Heart right ventricle (tissue), 16 donors: ENCODE measurements at places on chromosomes 7 and 10. TPM values are rescaled to one million over a fixed set of nuclear protein-coding genes. Genes with fewer than 3 reads are reported as not detected.

Gene ADCY1
- 4.3 TPM for total RNA-seq

Gene LIPN
- total RNA-seq = 0.46 TPM

Gene PTEN
- 67.0 TPM for total RNA-seq

GRCh38 chr10:132372516-132373095, 24.4 kb upstream of the PWWP2B start:
- H3K27ac ChIP-seq = no peak overlapping the region
- H3K36me3 ChIP-seq = no peaks in the 10 kb centered on the region
- H3K4me3 ChIP-seq = no peak overlapping the region

GRCh38 chr10:72605122-72605521, 20.8 kb downstream of the MICU1 start:
- H3K4me1 ChIP-seq = no peaks in the 10 kb centered on the region
- no peaks in the 10 kb centered on the region for H3K36me3 ChIP-seq
- H3K27ac ChIP-seq = no peak overlapping the region
- DNase-seq = no peak
- no peak overlapping the region for H3K4me3 ChIP-seq
- no peaks in the 10 kb centered on the region for H3K27me3 ChIP-seq

DNA sequence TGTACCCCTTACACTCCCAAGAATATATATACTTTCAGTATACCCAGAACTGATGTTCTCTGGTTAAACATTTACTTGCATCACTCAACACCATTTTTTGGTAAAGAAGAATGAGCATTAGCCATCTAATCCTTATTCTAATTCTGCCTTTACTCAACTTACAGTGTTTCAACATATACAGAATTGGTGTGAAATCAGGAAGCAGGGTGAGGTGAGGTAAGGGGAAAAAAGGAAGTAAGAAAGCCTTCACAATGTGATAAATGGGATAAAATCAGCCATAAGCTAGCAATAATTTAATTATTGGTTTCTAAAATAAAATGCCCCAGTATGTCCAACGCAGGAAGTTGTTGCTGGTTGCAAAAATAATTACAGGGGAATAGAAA, 605.4 kb downstream of the KCNMA1 start:
- peaks cover 18% of the 10 kb centered on the region for H3K27me3 ChIP-seq
- H3K4me1 ChIP-seq = no peaks in the 10 kb centered on the region
- no peak for DNase-seq
- no peak overlapping the region for H3K27ac ChIP-seq

DNA sequence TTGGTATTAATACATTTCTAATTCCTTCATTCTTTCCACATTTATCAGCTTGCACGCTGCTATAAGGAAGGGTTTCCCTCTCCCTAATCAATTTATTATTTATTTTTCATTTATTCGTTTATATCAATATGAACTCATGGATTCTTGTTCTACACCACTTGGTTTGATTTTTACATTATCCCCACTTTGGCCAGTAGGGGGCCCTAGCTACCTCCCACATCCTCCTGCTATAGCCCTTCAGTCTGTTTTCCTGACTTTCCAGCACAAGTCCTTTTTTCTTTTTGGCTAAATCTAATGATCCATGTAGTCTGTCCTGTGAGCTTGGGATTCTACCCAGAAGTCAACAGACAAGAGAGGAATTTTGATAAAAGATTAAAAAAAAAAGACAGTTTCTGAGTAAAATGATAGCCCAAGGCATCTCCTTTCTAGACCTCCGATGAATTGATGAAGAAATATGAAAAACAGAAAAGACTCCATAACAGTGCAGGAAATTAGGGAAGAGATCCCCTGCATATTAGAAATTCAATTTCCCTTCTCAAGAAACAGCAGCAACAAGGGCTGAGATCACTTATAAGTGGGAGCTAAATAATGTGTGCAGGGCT, 47.7 kb downstream of the LYZL2 start:
- DNase-seq = peak; percentile 28
- no peaks in the 10 kb centered on the region for H3K36me3 ChIP-seq
- H3K27ac ChIP-seq = no peak overlapping the region
- H3K4me1 ChIP-seq = peaks cover 25% of the 10 kb centered on the region

GRCh38 chr10:16182144-16182543, 254.7 kb upstream of the PTER start:
- H3K27me3 ChIP-seq = no peaks in the 10 kb centered on the region
- DNase-seq = no peak
- no peak overlapping the region for H3K4me3 ChIP-seq
- no peaks in the 10 kb centered on the region for H3K4me1 ChIP-seq

DNA sequence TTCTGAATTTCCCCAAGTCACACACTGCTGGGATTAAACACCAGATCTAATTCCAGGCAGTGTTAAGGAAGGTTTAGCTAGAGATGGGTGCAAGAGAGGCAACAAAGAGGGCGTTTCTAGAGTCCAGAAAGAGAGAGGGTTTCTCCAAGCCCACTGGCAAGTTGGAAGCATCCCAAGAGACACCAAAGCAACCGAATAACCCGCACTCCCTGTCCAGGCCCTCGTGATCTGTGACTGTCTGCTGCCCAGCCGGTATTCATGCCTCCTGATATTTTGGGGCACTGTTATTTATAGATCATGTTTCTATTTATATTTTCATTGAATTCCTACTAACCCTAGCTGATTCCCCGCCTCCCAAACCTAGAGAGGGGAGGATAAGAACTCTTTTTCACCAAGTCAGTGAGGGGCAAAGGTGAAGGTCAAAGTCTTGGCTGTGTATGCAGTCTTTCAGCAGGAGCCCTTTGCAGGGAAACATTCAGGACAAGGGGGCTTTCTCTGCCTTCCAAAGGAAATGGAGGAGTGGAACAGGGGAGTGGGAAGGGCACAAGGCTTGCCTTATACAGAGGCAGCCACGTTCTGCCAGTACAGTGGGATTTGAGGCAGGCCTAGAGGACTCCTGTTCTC, 103.6 kb downstream of the SH3PXD2A start:
- no peaks in the 10 kb centered on the region for H3K27me3 ChIP-seq
- no peak for DNase-seq
- H3K27ac ChIP-seq = peak overlapping the region; percentile 86
- no peaks in the 10 kb centered on the region for H3K36me3 ChIP-seq
- no peaks in the 10 kb centered on the region for H3K4me1 ChIP-seq

DNA sequence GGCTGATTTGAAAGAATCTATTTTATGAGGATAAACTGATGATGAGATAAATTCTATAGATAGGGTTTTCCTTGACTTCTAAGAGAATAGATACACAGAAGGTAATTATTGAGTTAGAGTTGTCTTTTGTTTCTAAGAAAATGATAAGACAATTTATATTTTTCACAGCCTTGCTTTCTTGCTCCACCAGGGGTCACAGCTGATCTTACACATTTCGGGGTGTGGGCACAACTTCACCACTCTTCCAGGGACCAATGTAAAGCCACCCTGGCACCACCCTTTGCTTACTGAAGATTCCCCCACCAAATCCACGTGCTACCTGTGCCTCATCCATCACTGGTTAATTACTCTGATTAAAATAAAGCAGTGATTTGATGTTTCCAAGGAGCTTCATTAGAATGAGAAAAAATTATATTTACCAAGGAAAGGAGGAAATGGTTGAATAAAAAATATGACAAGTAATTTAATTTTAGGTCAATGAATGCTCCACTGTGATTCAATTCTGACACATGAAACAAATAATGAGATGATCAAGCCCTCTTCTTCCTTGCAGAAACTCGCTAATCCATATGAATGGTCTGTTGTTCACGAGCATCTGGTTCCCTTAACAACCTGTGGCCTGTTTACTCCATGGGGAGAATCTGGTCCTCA, 177.3 kb upstream of the TNS3 start:
- H3K4me1 ChIP-seq = no peaks in the 10 kb centered on the region
- H3K27me3 ChIP-seq = no peaks in the 10 kb centered on the region
- no peak overlapping the region for H3K27ac ChIP-seq
- no peak for DNase-seq
- H3K36me3 ChIP-seq = no peaks in the 10 kb centered on the region

GRCh38 chr7:20735346-20736065, 51.2 kb downstream of the SP8 start:
- no peaks in the 10 kb centered on the region for H3K4me1 ChIP-seq
- DNase-seq = no peak
- H3K27me3 ChIP-seq = no peaks in the 10 kb centered on the region

DNA sequence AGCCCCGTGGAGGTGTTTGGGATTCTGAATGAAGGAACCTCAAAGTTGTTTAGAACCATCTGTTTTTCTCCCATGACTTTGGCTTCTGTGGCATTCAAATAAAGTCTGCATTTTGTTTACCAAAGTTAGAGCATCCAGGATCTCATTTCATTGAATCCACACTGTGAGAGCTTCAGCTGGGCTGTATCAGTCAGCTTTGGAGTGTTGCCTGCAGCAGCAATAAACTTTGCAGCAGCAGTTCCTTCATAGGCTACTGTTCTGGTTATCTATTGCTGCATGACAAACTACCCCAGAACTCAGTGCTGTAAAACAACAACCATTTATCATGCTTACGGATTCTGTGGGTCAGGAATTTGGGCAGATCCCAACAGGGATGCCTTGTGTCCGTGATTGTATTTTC, 1575.2 kb upstream of the LRRTM3 start:
- H3K4me1 ChIP-seq = no peaks in the 10 kb centered on the region
- no peak overlapping the region for H3K4me3 ChIP-seq
- no peaks in the 10 kb centered on the region for H3K36me3 ChIP-seq
- no peaks in the 10 kb centered on the region for H3K27me3 ChIP-seq

DNA sequence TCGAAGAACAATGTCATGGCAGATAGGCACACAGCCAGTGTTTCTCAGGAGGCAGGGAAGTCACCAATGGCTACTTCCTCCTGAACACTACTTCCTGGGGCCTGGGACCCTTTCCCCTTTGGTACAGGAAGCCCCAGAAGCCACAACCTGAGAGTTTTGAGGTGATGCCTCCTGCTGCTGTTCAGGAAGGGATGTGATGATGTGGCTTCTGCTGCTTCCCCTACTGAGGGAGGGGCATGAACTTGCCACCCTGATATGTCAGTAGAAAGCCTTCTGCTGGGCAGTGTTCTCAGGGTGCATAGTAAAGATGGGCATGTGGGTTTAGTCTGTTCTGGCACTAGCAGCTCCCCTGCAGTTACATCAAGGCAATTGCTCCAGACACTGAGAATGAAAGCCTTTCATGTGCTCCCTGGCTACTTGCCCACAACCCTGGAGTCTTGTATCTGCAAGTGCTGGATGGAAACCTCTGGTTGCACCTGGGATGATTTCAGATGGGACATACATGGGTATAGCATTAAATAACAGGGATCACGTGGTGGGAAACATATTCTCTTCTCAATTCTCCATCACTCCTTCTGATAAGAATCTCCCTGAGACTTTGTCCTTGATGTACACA, 69.3 kb downstream of the ADRA2A start:
- peaks cover 14% of the 10 kb centered on the region for H3K27me3 ChIP-seq
- DNase-seq = no peak
- H3K36me3 ChIP-seq = no peaks in the 10 kb centered on the region
- no peak overlapping the region for H3K27ac ChIP-seq
- no peak overlapping the region for H3K4me3 ChIP-seq

GRCh38 chr10:70272925-70273316, 10.9 kb downstream of the NPFFR1 start:
- H3K27ac ChIP-seq = no peak overlapping the region
- DNase-seq = no peak
- H3K4me3 ChIP-seq = no peak overlapping the region

DNA sequence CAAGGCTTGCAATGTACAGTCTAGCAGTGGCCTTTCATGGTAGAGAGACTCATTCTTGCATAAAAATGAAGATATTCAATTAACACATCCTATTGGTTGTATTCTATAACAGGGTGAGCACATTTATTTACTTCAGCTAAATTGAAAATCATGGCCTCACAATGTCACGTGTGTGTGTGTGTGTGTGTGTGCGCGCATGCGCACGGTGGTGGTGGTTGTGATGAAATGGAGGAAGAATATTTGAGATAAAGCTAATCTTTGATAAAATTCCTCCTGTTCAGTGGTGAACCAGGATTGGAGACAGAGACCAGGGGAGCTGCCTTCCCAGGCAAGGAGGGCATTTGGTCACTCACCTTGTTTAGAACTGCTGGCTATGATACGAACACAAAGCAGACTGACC, 199.8 kb downstream of the DPP6 start:
- no peak overlapping the region for H3K27ac ChIP-seq
- no peaks in the 10 kb centered on the region for H3K27me3 ChIP-seq
- no peak for DNase-seq
- no peak overlapping the region for H3K4me3 ChIP-seq
- no peaks in the 10 kb centered on the region for H3K36me3 ChIP-seq

GRCh38 chr7:94217766-94218165, 176.9 kb upstream of the COL1A2 start:
- no peak overlapping the region for H3K27ac ChIP-seq
- no peaks in the 10 kb centered on the region for H3K36me3 ChIP-seq
- H3K27me3 ChIP-seq = no peaks in the 10 kb centered on the region
- DNase-seq = no peak

DNA sequence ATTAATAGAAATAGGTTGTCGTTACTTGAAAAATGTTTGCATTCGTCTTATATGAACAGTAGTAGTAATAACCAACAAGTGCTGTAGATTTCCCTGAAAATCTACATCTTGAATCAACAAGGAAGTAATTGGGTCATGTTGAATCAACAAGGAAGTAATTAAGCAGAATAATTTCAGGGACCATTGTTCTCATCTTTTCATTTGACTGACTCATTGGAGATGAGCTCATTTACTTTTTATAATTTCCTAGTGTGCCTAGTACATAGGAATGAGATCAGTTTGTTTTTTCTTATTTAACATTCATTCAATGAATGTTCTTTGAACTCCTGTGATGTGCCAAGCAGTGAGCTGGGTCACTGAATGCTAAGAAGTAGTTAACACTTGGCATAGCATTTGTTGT, 8.2 kb downstream of the CLDN12 start:
- H3K27me3 ChIP-seq = no peaks in the 10 kb centered on the region
- H3K27ac ChIP-seq = no peak overlapping the region
- DNase-seq = no peak

- H3K4me3 ChIP-seq = peak overlapping the region; percentile 85
- no peaks in the 10 kb centered on the region for H3K27me3 ChIP-seq
- H3K36me3 ChIP-seq = no peaks in the 10 kb centered on the region
- H3K27ac ChIP-seq = peak overlapping the region; percentile 97
Measured at GRCh38 chr7:4775848-4776623, 613 bp downstream of the AP5Z1 start.

DNA sequence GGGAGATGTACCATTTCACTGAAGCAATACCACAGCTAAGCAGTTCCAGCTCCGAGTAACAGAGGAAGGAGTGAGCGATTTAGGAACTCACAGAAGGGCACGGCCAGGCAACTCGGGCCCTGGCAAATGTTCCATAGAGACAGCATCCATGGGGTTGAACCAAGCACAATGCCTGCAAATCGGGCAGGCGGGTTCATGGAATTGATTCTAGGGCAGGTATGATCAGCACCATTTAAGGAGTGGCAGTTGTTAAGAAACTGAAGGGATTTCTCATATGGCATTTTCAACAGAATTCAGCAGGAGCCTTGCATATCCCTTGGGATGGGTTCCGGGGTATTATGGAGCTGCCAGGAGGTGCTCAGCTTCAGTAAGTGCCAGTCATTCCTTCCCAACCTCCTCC, 66.4 kb downstream of the IKZF1 start:
- no peaks in the 10 kb centered on the region for H3K36me3 ChIP-seq
- no peaks in the 10 kb centered on the region for H3K27me3 ChIP-seq
- DNase-seq = no peak
- H3K4me1 ChIP-seq = no peaks in the 10 kb centered on the region

- no peak overlapping the region for H3K27ac ChIP-seq
- peaks cover 39% of the 10 kb centered on the region for H3K4me1 ChIP-seq
- H3K27me3 ChIP-seq = no peaks in the 10 kb centered on the region
- H3K36me3 ChIP-seq = no peaks in the 10 kb centered on the region
- no peak overlapping the region for H3K4me3 ChIP-seq
- DNase-seq = no peak
Measured at GRCh38 chr7:50779427-50779826, 3.3 kb downstream of the GRB10 start.
